ENCODE measurements at places on chromosomes 6 and 20.

DNA sequence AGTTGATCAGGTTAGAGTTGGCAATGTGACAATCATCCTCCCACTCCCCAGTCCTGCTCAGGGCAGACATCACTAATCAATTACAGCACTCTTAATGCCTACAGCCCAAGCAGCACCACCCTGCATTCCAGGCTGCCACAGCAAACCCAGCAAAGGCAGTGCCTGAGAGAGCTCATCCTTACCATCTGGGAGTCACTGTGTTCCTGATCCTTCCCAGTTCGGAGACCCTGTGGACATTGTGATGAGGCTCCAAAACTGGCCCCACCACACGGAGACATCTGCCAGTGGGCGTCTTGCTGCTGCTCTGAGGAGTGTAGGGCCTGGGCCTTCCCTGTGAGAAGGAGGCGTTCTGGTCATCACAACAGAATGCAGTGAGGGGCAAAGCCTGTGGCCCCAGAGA is 216.5 kb upstream of the CST7 start:
- no peaks in the 10 kb centered on the region for H3K36me3 ChIP-seq
- H3K4me3 ChIP-seq, result no peak overlapping the region
- no peak for DNase-seq
- H3K27me3 ChIP-seq, result no peaks in the 10 kb centered on the region
- no peak overlapping the region for H3K27ac ChIP-seq
- H3K4me1 ChIP-seq, result no peaks in the 10 kb centered on the region

DNA sequence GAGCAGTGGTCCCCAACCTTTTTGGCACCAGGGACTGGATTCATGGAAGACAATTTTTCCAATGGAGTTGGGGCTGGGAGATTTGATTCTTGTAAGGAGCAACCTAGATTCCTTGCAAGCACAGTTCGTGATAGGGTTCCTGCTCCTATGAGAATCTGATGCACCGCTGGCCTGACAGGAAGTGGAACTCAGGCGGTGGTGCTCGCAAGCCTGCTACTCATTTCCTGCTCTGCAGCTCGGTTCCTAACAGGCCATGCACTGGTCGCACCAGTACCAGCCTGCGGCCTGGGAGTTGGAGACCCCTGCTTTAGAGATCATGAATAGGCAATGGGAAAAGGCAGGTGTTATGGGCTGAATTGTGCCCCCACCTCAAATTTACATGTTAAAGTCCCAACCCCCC is 131.2 kb downstream of the PFDN4 start:
- no peak for DNase-seq
- H3K27me3 ChIP-seq, result no peaks in the 10 kb centered on the region
- no peaks in the 10 kb centered on the region for H3K36me3 ChIP-seq
- H3K4me3 ChIP-seq, result no peak overlapping the region
- H3K27ac ChIP-seq, result no peak overlapping the region

DNA sequence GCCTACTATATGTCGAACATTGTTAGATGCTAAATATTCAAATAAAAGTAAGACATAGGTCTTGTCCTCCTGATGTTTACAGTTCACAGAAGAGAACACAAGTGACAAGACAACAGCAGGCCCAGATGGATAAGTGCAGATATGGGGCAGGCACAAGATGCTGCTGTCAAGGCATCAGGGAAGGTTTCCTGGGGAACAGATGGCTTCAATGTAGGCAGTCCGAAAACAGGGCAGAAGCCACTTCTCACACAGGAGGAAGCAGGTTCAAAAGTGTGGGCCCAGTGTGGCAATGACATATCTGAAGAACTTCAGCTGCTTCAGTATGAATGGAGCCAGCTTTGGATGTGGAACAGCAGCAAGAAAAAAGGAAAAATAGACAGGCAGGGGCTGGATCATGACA is 32.5 kb downstream of the HLA-DPB1 start:
- H3K27ac ChIP-seq, result no peak overlapping the region
- H3K4me3 ChIP-seq, result no peak overlapping the region
- H3K36me3 ChIP-seq, result no peaks in the 10 kb centered on the region

DNA sequence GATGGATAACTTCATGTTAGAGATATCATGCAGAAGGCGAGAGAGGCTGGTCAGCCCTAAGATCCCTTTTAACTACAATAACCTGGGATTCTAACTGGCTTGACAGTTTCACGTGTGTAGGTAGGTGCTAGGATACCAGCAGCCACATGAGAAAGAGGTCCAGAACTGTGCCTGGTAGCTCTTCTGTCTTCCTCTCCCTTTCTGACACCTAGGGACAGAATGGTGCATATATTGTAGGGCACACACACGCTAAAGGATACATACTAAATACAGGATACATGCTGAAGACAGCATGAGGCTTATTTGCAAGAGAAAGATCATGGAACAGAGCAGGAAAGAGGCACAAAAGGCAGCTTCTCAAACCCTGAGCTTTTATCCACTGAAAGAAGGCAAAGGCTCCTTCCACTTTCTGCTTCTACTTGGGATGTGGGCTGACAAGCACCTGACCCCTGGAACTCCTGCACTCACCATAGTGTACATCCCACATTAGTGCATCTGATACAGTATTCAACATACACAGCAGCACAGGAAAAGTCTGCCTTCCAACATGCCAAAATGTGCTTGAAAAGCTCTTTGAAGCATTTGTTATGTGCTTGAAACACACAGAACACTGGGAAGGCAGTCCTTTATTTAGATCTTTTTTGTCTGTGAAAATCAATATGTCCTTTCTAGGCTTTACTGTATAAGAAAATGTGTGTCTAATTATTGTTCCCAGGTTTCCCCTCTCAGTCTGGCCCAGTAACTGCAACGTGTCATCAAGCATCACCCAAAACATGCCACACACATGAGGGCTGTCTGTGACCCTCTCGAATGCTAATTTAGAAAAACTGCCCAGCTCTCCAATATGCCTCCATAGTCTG is 3.2 kb downstream of the SLC22A23 start:
- H3K4me3 ChIP-seq, result peak overlapping the region; percentile 63
- no peak overlapping the region for H3K27ac ChIP-seq
- DNase-seq, result no peak

- H3K27ac ChIP-seq, result no peak overlapping the region
- no peaks in the 10 kb centered on the region for H3K4me1 ChIP-seq
- H3K4me3 ChIP-seq, result no peak overlapping the region
- no peak for DNase-seq
- H3K27me3 ChIP-seq, result no peaks in the 10 kb centered on the region
- no peaks in the 10 kb centered on the region for H3K36me3 ChIP-seq
Observed at GRCh38 chr6:1636971-1637871, 27.5 kb downstream of the FOXC1 start.

DNA sequence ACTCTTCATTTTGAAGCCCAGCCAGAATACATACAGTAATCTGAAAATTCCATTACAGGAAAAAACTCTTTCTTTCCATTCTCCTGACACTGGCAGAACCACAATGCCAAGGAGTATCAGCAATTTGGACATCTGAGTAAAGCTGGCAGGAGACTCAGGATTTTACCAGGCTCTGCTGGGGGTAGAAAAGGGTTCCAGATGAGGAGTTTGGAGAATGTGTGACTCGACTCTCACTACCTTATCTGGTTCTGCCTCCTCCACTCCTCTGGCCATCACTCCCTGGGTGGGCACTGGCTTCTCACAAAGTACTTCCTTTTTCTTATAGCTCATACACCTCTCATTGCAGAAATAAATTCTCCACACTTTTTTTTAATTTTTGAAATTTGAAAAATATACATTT is 10.6 kb upstream of the WFDC8 start:
- H3K4me3 ChIP-seq, result no peak overlapping the region
- H3K36me3 ChIP-seq, result no peaks in the 10 kb centered on the region
- no peak for DNase-seq
- no peak overlapping the region for H3K27ac ChIP-seq
- H3K4me1 ChIP-seq, result no peaks in the 10 kb centered on the region

GRCh38 chr20:59786801-59787537 is 146.5 kb downstream of the SYCP2 start:
- no peaks in the 10 kb centered on the region for H3K4me1 ChIP-seq
- H3K4me3 ChIP-seq, result no peak overlapping the region
- no peak for DNase-seq
- H3K36me3 ChIP-seq, result no peaks in the 10 kb centered on the region

DNA sequence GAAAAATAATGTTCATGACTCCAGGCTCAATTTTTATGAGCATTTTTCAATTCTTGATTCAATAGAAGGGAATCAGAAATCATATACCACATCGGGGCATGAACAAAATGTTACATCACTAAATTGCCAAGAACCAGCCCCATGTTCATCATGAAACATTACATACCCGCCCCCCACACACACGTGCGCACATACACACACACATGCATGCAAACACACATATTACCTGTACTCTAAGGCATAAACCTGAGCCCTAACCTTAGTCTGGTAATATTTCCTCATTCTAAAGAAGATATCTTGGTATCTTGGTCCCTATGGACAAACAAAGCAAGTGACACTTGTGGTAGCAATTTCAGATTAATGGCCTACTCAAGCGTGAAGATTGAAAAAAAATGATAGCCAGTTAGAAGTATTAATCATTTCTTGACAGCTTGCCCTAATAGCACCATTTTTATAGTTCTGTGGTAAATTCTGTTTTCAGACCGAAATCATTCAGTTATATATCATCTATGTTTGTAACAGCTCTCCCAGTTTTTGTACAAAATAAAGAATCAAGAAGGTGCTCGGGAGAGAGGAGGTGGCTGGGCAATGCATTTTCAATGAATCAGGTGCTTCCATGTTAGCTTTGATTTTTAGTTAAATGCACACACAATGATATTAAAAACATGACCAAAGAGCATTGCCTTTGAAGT is 95.4 kb upstream of the DOK5 start:
- DNase-seq, result no peak
- no peak overlapping the region for H3K4me3 ChIP-seq
- H3K36me3 ChIP-seq, result no peaks in the 10 kb centered on the region
- no peaks in the 10 kb centered on the region for H3K4me1 ChIP-seq
- H3K27ac ChIP-seq, result no peak overlapping the region

- H3K27ac ChIP-seq, result no peak overlapping the region
- H3K36me3 ChIP-seq, result no peaks in the 10 kb centered on the region
- H3K27me3 ChIP-seq, result no peaks in the 10 kb centered on the region
- no peak for DNase-seq
Observed at GRCh38 chr6:169648092-169648491, 53.7 kb downstream of the WDR27 start.

Data from right lobe of liver (tissue), 6 donors.